Karpas-422 (cell line): ENCODE measurements at places on chromosomes 2 and 18. TPM values are rescaled to one million over a fixed set of nuclear protein-coding genes. Genes with fewer than 3 reads are reported as not detected.
A peak's percentile ranks its signal among the peaks of the same experiment; 100 is the strongest.

DNA sequence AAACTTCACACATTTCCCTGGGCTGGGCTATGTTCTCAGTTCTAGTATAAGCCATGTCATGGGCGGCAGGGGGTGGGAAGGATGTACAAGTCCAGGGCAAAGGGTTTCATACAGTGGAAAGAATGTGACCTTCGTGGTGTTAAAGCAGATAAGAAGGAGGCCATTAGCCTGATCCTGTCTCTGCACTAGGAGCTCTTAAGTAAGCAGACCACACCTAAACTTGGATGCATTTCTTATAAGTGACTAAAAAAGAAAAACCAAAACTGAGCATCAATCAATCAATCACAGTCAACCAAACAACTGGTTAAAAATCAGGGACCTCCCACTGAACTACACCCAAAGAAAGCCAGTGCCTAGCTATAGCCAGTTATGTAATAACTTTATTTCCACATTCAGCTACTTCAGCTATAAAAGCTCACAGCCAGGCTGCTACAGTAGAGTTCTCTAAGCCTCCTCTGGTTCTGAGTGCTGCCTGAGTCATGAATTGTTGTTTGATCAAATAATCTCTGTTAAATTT lies 46.8 kb upstream of the RIOK3 start:
- DNase-seq = no peak

DNA sequence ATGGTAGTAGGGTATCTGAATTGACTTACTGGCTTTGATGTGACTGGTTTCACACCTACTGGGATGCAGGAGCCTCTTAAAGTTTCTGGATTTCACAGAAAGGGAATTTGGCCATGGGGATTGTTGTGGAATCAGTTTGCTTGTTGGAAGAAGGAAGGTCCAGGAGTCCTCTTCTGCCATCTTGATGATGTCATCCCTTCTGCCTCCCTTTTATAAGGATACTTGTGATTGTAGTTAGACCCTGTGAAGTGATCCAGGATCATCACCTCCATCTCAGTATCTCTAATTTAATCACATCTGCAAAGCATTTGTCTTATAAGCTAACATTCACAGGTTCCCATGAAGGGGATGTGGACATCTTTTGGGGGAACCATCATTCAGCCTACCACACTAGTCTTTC lies 79.5 kb downstream of the CCDC138 start:
- DNase-seq = no peak

- DNase-seq = no peak
These were observed 150.3 kb upstream of the DNMT3A start for GRCh38 chr2:25491966-25492532.

Gene L3MBTL4
- 9.6 and 15.2 TPM in 2 replicates for total RNA-seq

Gene HAAO
- total RNA-seq = not detected in 2 replicates

DNA sequence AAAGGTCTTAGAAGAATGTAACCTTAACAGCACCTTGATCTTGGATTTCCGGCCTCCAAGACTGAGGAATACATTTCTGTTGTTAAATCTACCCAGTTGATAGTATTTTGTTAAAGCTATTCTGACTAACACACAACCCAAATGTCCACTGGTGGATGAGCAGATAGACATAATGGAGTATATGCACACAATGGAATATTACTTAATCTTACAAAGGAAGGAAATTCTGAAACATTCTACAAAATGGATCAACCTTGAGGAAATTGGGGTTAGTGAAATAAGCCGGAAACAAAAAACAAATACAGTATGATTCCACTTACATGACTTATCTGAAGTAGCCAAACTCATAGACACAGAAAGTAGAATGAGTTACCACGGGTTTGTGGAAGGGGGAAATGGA lies 168.7 kb downstream of the ZNF804A start:
- no peak for DNase-seq

- DNase-seq = peak; percentile 74
These were observed 427 bp downstream of the RBKS start for GRCh38 chr2:27889774-27890145.

Gene LAMA1
- not detected in 2 replicates for total RNA-seq

Gene DLX2
- 0.97 and 1.5 TPM in 2 replicates for total RNA-seq

DNA sequence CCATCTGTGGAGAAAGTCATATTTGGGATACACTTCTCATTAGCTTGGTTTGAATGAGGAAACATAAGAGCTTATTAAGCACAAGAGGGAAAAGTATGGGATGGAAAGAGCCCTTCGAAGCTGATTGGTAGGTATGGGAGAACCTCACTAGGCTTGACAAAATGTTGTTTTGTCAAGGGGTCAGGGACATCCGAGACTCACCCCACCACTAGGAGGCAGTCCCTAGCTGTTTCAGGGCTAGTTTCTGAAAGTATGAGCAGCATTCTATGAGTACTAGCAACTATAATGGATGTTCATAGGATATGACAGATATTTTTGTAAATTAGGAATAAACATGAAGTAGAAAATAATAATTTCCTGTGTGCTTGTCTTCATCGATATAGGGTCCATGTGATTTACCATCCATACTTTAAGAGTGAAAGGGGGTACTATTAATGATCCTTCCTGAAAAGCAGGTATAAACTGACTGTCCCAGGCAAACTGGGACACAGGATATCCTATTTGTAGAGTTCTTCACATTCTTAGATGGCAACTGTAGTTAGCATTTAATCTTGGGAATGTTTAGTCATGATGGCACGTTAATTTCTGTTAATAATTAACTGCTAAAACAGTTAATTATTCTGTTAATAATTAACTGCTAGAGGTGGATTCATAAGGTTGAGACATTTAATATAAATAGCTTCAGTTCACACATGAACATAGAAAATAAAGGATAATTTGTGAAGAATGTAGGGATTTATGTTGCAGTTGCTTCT lies 28.4 kb downstream of the OTX1 start:
- peak; percentile 90 for DNase-seq

Gene SLC23A3
- 2.7 and 3.5 TPM in 2 replicates for total RNA-seq

Gene TBR1
- total RNA-seq = 0.15 TPM in 1 of 2 replicates, not detected in the other

DNA sequence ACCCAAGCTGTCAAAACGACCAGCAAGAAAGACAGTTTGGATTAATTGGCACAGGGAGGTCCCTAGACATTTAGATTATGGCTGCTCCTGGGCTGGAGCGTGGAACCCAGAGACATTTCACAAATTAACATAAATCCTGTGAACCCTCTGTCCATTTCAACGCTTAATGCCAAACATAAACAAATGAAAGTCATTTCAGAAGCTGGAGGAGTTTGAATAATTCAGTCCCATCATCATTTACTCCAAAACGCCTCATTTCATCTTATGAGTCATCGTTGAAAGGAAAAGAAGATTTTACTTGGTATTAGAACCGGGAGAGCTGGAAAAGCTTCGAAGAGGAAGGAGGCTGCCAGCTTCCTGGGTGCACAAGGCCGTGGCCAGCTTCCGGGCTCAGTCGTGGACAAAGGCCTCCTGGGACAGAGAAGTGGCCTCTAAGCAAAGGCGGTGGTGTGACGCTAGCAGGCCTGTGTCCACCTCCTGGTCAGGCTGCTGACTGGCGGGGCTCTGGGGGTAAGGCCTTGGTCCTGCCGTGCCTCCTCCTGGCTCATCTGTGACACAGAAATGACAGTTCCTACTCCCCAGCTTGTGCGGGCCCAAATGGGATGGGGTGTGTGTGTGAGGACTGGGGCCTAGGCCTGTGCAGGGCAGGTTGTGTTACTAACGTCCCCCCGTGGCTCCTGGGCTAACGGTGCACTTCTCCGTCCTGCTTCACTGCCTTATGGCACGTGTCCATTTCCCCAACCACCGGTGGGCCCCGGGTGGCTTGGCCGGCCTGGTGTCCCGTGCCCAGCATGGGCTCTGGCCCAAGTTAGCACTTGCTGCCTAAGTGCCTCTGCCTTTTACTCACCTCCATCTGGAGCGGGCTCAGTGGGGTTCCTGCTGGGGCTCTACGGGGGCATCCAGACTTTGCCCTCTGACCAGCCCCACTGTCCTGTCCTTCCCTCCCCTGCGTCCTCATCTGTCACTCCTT lies 71.6 kb downstream of the RRM2 start:
- no peak for DNase-seq

- no peak for DNase-seq
These were observed 62.4 kb upstream of the EHBP1 start for GRCh38 chr2:62643100-62643471.

DNA sequence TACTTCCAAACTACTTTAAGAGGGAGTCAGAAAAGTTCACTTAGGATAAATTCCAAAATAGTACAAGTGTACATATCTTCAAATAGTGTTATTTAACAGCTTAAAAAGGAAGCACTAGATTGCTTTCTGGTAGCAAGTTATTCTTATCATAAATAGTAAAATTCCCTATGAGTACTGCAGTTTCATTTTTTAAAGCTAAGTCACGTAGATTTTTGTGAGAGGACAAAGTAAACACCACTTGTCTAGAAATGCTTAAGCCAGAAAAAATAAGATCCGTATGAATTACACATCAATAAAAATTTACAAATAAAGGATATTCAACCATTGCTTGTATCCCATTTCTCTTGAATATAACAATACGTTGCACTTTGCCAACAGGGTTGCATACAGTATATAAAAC lies 19.2 kb downstream of the HNRNPLL start:
- no peak for DNase-seq

Gene PLA2R1
- total RNA-seq = not detected in 2 replicates

DNA sequence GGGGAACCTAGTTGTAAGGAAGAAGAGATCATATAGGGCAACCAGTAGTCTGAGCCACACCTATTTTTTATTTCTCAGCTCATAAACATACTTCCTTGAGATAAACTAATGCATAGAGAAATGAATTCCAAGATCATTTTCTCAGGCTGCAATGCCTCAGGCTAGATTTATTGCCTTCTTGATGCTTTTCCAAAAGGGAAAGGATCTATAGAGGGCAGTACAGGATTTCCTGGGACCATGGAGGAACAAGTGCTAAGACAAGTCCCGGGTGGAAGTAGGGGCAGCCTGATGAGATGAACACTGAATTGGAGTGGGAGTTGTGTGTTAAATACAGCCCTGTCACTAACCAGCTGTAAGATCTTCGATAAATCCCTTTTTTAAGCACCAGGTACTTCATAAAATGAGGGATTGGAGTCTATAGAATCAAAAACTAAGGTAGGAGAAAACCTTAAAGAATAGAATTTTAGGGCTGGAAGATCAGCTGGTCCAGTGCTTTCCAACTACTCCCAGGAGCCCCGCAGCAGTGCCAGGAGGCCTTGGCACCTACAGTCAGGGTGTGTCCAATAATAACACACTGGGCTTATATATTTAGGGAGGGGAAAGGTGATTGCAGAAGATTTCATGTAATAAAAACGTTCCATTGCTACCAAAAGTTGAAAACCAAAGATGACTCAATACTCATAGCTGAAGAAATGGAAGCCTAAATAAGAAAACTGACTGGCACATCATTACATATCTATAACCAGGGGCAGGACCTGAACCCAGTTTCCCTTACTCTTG lies 58.1 kb downstream of the SERTAD2 start:
- DNase-seq = no peak

Gene ASB18
- total RNA-seq = not detected in 2 replicates

- no peak for DNase-seq
These were observed 186.7 kb downstream of the CAMKMT start for GRCh38 chr2:44548221-44549098.

GRCh38 chr18:58216071-58216481 lies 172.1 kb downstream of the NEDD4L start:
- no peak for DNase-seq

Gene RMDN2
- total RNA-seq = 2.5 and 6.5 TPM in 2 replicates

Gene CNGA3
- total RNA-seq = 0.07 TPM in 1 of 2 replicates, not detected in the other

Gene RTP5
- total RNA-seq = not detected in 2 replicates

DNA sequence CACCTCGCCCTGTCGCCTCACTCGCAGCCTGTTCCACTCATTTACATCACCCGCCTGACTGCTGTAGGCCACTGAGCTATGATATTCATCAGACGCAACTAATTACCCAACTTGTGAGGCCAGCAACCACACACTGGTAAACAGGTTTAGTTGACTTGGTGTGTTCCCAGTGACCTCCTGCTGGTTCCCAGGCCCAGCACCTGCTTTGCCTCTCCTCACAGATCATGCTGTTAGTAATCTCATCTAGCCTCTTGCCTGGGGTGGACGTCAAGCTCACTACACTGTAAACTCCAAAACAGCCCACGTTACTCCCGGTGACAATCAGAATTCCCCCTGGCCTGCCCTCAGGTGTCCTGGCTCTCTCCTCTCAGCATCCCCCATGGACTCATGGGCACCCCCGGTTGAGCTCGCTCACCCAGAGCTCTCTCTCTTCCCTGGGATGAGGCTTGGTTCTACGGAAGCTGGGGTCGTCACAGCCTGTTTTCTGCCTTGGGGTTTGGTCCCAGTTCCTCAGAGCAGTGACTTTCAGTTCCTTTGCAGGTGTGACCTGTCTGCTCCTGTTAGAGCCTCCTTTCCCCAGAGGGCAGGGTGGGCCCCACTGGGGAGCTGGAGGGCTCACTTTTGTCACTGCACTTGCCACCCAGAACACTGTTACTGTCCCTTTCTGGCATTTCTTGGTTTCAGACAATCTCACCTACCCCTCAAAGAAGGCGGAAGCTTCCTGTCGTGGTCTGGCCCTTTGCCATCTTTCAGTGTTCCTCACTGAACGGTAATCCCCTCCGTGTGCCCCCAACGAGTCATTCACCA lies 40.3 kb downstream of the INPP5D start:
- peak; percentile 97 for DNase-seq

Gene TTR
- total RNA-seq = not detected in 2 replicates

GRCh38 chr2:15825276-15825980 lies 114.9 kb upstream of the MYCN start:
- no peak for DNase-seq

GRCh38 chr2:8666581-8666980 lies 15.3 kb upstream of the ID2 start:
- no peak for DNase-seq

Gene GAD1
- total RNA-seq = 7.1 and 7.7 TPM in 2 replicates

Gene NEB
- total RNA-seq = 0.83 and 1.4 TPM in 2 replicates

Gene REG1B
- not detected in 2 replicates for total RNA-seq

GRCh38 chr2:55616551-55617174 lies 759 bp downstream of the PPP4R3B start:
- peak; percentile 83 for DNase-seq

GRCh38 chr2:45808294-45808800 lies 156.9 kb downstream of the PRKCE start:
- no peak for DNase-seq

DNA sequence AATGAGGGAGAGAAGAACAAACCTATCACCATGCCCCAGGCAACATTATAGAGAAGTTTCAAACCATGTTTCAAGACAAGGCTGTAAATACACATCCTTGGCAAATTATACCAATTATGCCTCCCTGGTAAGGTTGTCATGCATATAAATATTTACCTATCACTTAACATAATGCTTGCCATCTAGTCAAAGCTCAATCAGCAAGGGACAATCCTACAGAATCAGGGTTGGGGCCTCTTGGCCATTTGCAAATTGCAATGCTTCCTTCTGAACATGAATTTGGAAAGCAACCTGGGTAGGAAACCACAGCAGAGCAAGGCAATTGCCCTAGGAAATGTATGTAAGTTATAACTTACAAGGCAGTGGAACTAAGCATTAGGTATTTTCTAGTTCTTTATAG lies 907.2 kb upstream of the CDH2 start:
- no peak for DNase-seq
